ENCODE measurements at places on chromosomes 13 and 19. TPM values are rescaled to one million over a fixed set of nuclear protein-coding genes. Genes with fewer than 3 reads are reported as not detected.

Gene NLRP7
- not detected for total RNA-seq

Gene GRAMD1A
- 87.3 TPM for total RNA-seq

Gene OR7D2
- not detected for total RNA-seq

Gene STOML3
- not detected for total RNA-seq

Gene DNAAF3
- total RNA-seq: 4.2 TPM

Gene CEACAM7
- total RNA-seq: 0.43 TPM

Gene CACNA1A
- 3.2 TPM for total RNA-seq

Gene GPC6
- 23.3 TPM for total RNA-seq

Gene C13orf42
- not detected for total RNA-seq

Gene ZNF17
- 19.2 TPM for total RNA-seq

Gene TYK2
- total RNA-seq: 118 TPM

Gene ICAM4
- total RNA-seq: 1.5 TPM

Gene FLT3LG
- 6.5 TPM for total RNA-seq

Gene OR7C1
- not detected for total RNA-seq

Gene BRSK1
- total RNA-seq: 36.8 TPM

Gene HRC
- not detected for total RNA-seq
